ENCODE measurements at places on chromosomes 13 and 19. TPM values are rescaled to one million over a fixed set of nuclear protein-coding genes. Genes with fewer than 3 reads are reported as not detected.

DNA sequence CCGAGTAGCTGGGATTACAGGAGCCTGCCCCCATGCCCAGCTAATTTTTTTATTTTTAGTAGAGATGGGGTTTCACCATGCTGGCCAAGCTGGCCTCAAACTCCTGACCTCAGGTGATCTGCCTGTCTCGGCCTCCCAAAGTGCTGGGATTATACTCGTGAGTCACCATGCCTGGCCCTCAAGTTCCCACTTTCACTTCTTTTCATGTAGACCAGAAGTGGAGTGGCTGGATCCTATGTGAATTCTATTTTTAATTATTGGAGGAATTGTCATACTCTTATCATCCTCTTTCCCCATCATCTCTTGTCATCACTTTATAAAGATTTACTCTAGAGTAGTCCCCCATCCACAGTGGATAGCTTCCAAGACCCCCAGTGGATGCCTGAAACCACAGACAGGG, 12.8 kb upstream of the SIGLEC10 start:
- no peak for DNase-seq

- no peak for DNase-seq
Measured at GRCh38 chr13:82298106-82298505, 1584.2 kb downstream of the SLITRK1 start.

GRCh38 chr19:15299568-15300409, 32.5 kb downstream of the BRD4 start:
- no peak for DNase-seq

DNA sequence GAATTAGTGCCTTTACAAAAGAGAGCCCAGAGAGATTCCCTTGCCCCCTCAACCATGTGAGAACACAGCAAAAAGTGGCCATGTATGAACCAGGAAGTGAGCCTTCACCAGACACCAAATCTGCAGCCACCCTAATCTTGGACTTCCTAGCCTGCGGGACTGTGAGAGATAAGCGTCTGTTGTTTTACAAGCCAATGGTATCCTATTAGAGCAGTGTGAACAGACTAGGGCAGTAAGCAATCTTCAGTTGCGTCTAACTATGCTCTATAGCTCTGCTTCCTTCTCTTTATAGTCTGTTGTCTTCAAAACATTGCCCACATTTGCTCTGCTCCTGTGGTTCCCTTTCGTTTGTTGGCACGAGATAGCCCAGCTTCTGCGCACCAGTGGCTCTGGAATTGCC, 109.5 kb upstream of the FNDC3A start:
- DNase-seq = no peak

GRCh38 chr19:738509-739128, 12.3 kb upstream of the MISP start:
- DNase-seq = no peak

Gene ZNF524
- total RNA-seq = 7.9 TPM

Gene CGB3
- total RNA-seq = not detected

- DNase-seq = no peak
Measured at GRCh38 chr13:46751811-46752635, 44.9 kb downstream of the ESD start.

GRCh38 chr19:47631681-47632446, 22.9 kb downstream of the BICRA start:
- no peak for DNase-seq

Gene PPP1R12C
- total RNA-seq = 118 TPM

GRCh38 chr19:40200341-40201099, 9.3 kb downstream of the MAP3K10 start:
- DNase-seq = no peak

GRCh38 chr13:109628251-109628699, 158.1 kb downstream of the IRS2 start:
- DNase-seq = no peak

DNA sequence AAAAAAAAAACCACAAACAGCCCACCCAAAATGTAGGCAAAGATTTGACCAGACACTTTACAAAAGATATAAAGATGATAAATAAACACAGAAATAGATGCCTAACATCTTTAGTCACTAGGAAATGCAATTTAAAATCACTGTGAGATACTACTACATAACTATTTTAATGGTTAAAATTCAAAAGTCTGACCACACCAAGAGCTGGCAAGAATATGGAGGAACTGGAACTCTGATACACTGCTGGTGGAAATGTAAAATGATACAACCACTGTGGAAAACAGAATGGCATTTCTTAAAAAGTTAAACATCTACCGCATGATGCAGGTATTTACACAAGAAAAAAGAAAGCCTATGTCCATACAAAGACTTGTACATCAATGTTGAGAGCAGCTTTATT, 26.8 kb downstream of the VWA8 start:
- DNase-seq = no peak

GRCh38 chr13:101018720-101019119, 344.1 kb upstream of the TMTC4 start:
- no peak for DNase-seq

DNA sequence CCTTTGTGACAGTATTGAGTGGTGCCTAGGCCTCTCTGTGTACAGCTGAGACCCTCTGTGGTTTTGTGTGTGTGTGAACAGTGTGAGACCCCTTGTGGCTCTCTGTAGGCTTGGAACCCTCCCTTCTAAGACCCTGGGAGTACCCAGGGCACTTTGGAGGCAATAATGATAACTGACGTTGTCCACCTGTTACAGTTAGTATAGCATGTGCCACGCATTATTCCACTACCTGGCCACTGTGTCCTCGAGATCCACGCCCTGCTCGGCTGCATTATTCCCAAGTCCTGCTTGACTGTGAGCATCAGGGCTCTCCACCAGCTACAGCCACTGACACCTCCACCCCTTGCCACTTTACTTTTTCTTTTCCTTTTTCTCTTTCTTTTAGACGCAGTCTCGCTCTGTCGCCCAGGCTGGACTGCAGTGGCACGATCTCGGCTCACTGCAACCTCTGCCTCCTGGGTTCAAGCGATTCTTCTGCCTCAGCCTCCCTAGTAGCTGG, 2.0 kb downstream of the GRAMD1A start:
- DNase-seq = no peak

- DNase-seq = peak; percentile 16
Measured at GRCh38 chr19:56333506-56333905, 18.9 kb upstream of the ZSCAN5A start.

Gene SYT3
- 0.91 TPM for total RNA-seq

DNA sequence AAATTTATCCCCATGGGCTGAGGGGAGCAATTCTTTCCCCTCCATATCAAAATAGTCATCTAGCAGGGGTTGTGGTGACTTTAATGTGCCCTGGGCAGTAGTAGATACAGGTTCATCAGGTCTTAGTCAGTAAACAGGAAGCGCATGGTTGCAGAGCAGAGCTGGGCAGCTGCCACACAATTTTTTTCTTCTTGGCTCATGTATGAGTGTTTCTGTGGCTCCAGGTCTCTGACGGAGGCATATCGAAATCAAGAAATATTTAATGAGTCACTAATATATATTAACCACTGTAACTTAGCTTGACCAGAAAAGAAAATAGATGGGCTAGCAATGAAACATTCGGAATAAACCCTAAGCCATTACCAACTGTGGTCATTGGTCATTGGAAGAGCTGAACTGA, 68.4 kb upstream of the UBL3 start:
- DNase-seq = no peak

DNA sequence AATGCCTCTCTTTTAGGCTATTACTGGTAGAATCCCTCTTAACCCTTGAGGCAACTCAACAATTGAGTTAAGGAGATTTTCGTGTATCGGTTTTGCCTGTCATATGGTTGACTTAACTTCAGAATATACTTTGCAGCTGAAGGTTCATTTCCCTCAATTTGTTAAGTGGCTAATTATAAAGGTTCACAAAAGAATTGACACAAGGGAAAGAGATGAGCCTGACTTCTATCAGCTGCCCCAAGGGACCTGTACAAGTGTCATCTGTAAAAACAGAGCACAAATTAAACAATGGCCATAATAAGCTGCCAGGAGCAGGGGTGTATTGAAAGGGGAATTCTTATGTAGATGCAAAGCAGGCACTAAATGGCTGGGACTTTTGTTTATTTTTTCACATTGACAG, 334.8 kb upstream of the OBI1 start:
- DNase-seq = no peak

DNA sequence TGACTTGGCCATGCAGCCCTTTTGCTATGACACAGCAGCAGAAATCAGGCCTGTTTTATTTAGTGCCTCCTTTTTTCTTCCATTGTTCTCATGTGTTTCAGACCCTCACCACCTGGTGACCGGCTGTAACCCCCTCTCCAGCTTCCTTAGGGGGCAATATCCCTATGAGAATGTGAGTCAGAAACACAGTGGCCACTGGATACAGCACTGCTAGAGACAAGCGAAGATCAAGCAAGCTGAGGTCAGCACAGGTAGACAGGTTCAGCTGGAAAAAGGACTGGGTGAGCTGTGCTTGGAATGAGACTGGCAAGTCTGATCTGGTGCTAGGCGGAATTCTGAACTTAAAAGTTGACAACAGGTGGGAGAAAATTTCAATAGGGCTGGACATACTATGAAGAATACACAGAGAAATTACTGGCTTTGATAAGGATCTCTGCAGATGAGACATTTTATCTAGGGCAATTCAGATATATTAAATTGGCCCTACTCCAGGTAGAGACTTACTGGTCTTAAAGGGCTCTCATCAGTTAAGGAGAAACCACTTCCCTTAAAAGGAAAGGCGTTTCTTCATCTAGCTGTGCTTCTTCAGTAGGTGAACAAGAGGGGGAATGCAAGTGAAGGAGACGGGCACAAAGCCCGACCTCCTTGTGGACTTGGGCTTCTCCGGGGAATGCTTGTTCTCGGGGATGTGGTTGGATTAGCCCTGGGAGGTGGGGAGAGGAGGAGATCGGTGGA, 83.3 kb downstream of the ERCC5 start:
- DNase-seq = no peak

DNA sequence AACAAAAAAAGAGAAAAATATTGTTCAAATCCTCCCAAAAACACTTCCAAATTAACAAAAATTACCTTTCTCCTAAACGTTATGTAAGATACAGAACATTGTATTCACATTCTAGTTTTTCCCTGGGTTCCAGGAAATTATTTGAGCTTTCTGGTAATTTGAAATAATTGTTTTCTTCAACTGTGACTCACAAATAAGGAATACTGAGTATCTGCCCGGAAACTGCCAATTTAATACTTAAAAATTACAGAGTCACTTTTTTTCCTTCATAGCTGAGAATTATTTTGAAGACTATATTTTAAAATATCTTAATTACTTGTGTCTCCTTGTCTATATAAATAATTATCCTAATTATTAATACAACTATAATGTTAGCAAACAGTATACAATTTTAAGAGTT, 709.0 kb upstream of the ARGLU1 start:
- DNase-seq = no peak

- DNase-seq = peak; percentile 37
Measured at GRCh38 chr19:11373166-11373884, 1.1 kb upstream of the SWSAP1 start.

- no peak for DNase-seq
Measured at GRCh38 chr13:39506559-39507390, 96.2 kb downstream of the LHFPL6 start.

Gene ZNF208
- not detected for total RNA-seq

DNA sequence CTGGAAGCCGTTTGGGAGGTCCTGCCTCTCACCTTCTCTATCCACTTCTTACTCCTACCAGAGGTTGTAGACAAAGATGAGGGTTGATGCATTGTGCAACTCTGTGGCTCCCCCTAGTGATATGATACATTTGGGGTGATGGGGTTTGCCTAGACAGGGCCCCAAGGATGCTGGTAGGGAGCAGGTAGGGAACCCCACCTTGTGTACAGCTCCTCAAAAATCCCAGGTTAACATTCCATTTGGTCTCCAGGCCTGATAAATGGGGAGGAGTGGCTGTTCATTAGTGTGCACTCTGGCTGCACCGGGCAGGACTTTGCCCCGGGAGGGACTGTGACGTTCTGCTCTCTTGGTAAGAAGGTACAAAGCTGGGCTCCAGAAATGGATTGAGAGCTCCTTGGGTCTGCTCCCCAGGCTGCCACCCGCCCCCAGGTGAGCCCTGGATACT, 19.2 kb downstream of the SIGLEC8 start:
- DNase-seq = no peak

- no peak for DNase-seq
Measured at GRCh38 chr13:112771877-112772538, 82.2 kb downstream of the ATP11A start.

- no peak for DNase-seq
Measured at GRCh38 chr13:104979281-104980030, 1556.0 kb downstream of the EFNB2 start.
